SK-N-SH treated with all-trans-retinoic acid at 6 μM for 48 hours (cell line): ENCODE measurements at places on chromosomes 5 and 9.

DNA sequence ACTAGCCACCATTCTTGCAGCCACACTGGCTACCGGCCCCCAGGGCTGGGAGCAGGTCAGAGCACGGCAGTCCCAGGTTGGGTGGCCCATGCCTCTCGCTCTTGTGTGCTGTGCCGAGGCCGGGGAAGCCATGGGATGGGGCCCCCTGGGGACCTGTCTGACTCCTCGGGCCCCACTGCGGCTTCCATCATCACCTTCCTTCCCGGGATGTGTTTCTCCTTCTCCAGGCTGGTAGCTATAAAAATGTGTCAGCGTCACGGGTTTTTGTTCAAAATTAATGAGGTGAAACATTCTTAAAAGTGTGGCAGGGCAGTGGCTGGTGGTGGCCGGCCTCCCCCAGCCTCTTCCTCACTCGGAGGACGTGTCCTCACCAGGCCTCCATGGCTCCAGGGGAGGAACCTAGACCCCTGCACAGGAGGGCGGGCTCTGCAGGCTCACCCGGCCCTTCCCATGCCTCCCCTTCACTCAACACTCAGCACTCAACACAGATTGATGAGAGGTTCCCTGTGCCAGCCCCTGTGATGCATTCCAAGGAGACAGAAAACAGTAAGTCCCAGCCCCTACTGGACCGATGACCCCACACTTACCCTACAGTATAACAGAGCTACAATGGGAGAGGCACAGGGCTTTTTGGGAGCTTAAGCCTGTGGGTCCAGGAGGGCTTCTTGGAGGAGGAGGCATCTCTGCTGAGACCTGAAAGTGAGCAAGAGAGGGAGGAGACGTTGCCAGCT lies 43.2 kb downstream of the PTGES start:
- no peak for ATAC-seq

- ATAC-seq: 0 out of 3 replicates have a peak, but pooled peaks have one; percentile 18
Observed at GRCh38 chr5:169745441-169746146, 108.5 kb downstream of the DOCK2 start.

GRCh38 chr9:127723444-127723843 lies 7.6 kb downstream of the TTC16 start:
- ATAC-seq: peak; percentile 79

GRCh38 chr9:2853517-2853916 lies 9.6 kb upstream of the PUM3 start:
- no peak for ATAC-seq

GRCh38 chr9:98070704-98071103 lies 14.2 kb downstream of the NANS start:
- no peak for ATAC-seq

GRCh38 chr9:90801973-90802322 lies 329 bp downstream of the SYK start:
- ATAC-seq: no peak

- ATAC-seq: no peak
Observed at GRCh38 chr5:180006141-180006540, 65.4 kb downstream of the RNF130 start.

GRCh38 chr5:111857623-111858022 lies 100.6 kb upstream of the NREP start:
- peak; percentile 40; the same call in 1 of the 3 replicates for ATAC-seq
